ENCODE measurements at places on chromosomes 2 and 18. TPM values are rescaled to one million over a fixed set of nuclear protein-coding genes. Genes with fewer than 3 reads are reported as not detected.

Gene CD302
- polyA plus RNA-seq, result 42.7 TPM

Gene CYTIP
- 20.4 TPM for polyA plus RNA-seq

Gene ALS2
- polyA plus RNA-seq, result 29.8 TPM

Gene DNPEP
- polyA plus RNA-seq, result 149 TPM

Gene UGT1A4
- 0.04 TPM for polyA plus RNA-seq
